ENCODE measurements at places on chromosomes 2 and 18. TPM values are rescaled to one million over a fixed set of nuclear protein-coding genes. Genes with fewer than 3 reads are reported as not detected.

The CIDEA gene
- 5.5 TPM for total RNA-seq

The TNFRSF11A gene
- total RNA-seq, result 0.34 TPM

The PSMA8 gene
- total RNA-seq, result not detected

The MEIS1 gene
- 16.1 TPM for total RNA-seq

The PPP4R1 gene
- 299 TPM for total RNA-seq

The PLA2R1 gene
- total RNA-seq, result 2.7 TPM

The RESP18 gene
- not detected for total RNA-seq

The CCDC148 gene
- total RNA-seq, result 0.34 TPM

The LYG1 gene
- 0.78 TPM for total RNA-seq

The IMPACT gene
- 35.9 TPM for total RNA-seq

The NPHP1 gene
- 1.4 TPM for total RNA-seq

The CCDC138 gene
- total RNA-seq, result 4.1 TPM

The HOXD8 gene
- total RNA-seq, result not detected

The DPP4 gene
- 5.5 TPM for total RNA-seq

All from nasal cavity respiratory epithelium epithelial cell of viscerocranial mucosa (primary cell).